Right renal cortex interstitium (tissue), 3 donors: ENCODE measurements at places on chromosomes 7 and 10.

DNA sequence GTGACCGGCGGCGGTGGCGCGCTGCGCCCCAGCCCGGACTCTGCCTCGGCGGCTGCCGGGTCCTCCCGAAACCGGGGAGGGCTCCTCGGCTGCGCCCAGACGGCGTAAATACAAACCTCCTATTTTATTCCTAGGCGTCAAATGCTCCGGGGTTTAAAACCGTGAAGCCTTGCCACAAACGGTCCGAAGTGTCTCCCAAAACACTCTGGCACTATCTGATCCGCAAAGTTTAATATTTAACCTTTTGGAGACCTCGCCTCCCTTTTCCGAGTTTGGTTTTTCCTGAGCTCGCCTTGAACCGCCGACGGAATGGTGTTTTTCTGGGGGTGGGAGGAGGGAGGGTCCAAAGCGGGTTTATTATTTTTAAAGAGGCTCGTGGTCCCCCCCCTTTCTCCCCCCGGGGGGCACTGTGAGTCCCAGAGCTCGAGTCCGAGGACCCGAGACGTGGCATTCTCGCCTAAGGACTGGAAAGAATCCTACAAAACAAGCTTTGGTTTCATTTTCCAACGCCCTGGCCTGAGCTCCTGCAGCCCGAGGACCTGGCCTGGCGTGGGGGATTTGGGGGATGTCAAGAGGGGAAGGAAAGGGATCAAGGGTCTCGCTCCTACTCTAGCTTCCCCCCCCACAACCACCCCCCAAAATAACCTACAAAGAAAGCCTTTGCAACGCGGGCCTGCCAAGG lies 1.8 kb downstream of the TNRC18 start:
- no peak for DNase-seq

- DNase-seq = no peak
These were observed 125.3 kb upstream of the CCDC6 start for GRCh38 chr10:60031664-60032063.

DNA sequence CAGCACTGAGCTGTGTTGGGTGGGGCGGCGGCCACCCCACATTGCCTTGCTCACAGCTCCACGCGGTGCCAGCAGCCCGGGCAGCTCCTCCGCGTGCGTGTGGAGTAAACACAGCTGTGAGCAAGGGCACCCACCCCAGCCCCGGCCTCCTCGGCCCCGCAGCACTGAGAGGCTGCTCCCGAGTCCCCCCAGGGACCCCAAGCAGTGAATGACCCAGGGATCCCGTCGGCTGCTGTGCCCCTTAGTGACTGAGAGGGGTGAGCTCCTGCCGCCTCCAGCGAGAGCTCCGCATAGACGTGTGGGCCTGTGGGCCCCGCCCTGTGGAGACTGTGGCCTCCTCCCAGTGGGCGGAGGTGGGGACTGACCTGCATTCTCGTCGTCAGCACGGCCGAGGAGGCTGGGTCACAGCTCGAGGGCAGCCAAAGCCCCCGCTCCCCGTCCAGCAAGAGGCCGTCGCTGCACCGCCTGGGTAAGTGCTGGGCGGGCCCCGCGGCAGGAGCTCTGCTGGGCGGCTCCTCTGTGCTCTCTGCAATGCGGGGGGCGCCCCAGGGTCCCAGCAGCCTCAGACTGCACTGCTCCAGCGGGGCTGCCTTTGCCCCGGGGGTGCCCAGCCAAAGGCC lies 29.9 kb upstream of the UTF1 start:
- no peak for DNase-seq

DNA sequence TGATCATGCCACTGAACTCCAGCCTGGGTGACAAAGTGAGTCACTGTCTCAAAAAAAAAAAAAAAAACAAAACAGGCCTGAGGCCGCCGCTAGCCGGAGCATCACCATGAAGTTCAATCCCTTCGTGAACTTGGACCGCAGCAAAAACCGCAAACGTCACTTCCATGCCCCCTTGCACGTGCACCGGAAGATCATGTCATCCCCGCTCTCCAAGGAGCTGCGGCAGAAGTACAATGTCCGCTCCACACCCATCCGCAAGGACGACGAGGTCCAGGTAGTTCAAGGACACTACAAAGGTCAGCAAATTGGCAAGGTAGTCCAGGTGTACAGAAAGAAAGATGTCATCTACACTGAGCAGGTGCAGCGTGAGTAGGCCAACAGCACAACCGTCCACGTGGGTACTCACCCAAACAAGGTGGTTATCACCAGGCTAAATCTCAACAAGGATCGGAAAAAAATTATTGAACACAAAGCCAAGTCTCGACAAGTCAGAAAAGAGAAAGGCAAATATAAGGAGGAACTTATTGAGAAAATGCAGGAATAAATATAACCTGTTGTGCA lies 17.5 kb upstream of the RUFY2 start:
- no peak for DNase-seq

DNA sequence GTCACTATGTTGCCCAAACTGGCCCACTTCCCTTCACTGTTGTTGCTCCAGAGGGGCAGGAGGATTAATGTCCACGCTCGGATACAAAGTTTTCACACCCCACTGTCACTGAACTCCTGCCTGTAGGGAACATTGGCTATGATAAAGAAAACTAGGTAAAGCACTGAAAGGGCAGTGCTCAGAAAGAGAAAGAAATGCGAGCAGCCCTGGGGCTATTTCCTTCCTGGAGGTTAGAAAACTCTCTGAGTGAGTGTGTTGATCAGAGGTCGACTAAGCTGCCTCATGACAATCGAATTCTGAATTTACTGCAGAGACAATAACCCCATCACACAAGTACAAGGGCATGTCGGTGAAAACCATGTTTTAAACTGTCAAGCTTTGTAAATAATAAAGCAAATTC lies 227.2 kb upstream of the PITRM1 start:
- no peak for DNase-seq

DNA sequence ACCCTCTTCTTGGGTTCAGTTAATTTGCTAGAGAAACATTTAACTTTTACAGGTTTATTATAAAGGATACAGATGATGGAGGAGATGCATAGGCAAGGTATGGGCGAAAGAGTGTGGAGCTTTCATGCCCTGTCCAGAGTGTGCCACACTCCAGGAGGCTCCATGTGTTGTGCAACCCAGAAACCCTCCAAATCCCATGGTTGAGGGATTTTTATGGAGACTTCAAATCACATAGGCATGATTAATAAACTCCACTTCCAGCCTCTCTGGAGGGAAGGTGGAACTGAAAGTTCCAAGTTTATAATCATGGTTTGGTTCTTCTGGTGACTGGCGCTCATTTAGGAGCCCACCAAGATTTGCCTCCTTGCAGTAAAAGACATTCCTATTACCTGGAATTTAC lies 159.9 kb downstream of the PHTF2 start:
- DNase-seq = no peak

GRCh38 chr10:131802156-131802915 lies 98.5 kb upstream of the PPP2R2D start:
- no peak for DNase-seq

DNA sequence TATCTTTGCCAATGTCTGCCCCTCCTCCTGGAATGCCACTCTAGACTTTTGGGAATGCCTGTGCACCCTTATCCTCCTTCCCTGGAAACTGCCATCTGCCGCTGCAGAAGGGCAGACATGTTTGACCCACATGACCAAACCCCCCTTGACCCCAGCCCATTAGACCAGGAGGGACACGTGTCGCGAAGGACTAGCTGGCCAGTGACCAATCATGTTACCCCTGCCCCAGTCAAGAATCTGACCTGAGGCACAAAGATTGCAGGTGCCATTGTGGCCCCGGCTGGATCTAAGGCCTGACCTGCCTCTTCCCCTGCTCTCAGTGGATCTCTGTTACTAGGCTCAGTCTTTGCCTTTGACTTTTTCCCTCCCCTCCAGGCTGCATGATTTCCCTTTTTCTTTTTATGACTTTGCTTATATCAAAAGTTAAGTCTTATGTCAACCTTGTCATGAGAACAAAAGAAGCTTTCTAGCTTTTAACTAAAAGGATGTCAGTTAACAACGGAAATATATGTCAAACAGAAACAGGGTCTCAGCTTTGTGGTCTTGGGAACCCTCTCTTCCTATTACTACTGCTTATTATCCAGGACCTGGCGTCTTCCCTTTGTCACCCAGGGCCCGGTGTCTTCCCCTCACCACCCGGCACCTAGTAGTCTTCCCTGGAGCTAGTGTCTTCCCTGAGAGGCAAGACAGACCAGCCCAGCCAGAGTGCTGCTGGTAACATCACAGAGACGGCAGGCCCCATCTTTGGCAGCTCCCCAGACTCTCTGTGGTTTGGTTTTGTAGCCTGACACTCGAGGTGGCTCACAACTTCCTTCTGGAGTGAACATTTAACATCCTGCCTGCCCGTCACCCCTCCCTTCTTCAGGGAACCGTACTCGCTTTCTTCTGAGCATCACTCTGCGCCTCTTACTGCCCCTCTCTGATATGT lies 24.4 kb upstream of the PPIF start:
- no peak for DNase-seq

DNA sequence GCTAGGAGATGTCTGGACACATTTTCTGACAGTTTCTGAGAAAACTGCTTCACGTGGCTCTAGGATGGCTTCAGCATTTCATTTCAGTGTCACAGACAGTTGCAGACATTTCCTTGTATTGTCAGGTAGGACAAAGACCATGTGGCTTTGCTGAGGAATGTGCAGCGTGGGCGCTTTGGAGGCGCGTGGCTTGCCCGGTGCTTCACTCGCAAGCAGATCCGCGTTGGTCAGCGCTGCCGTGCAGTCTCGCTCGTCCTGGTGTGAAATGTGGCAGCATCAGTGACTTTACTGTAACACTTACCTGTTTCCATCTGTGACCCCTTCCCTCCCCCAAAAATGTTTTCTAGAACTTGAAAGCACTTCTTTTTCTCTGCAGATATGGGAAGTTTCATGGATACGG lies 340.5 kb downstream of the SDK1 start:
- DNase-seq = no peak
